Naive thymus-derived CD4-positive, alpha-beta T cell (primary cell): ENCODE measurements at places on chromosomes 12 and 14.

- H3K27me3 ChIP-seq = no peaks in the 10 kb centered on the region
- DNase-seq = peak; percentile 46
- H3K4me1 ChIP-seq = peaks cover 20% of the 10 kb centered on the region
- H3K36me3 ChIP-seq = no peaks in the 10 kb centered on the region
- no peak overlapping the region for H3K4me3 ChIP-seq
These were observed 6.2 kb upstream of the OAS1 start for GRCh38 chr12:112900298-112901145.

DNA sequence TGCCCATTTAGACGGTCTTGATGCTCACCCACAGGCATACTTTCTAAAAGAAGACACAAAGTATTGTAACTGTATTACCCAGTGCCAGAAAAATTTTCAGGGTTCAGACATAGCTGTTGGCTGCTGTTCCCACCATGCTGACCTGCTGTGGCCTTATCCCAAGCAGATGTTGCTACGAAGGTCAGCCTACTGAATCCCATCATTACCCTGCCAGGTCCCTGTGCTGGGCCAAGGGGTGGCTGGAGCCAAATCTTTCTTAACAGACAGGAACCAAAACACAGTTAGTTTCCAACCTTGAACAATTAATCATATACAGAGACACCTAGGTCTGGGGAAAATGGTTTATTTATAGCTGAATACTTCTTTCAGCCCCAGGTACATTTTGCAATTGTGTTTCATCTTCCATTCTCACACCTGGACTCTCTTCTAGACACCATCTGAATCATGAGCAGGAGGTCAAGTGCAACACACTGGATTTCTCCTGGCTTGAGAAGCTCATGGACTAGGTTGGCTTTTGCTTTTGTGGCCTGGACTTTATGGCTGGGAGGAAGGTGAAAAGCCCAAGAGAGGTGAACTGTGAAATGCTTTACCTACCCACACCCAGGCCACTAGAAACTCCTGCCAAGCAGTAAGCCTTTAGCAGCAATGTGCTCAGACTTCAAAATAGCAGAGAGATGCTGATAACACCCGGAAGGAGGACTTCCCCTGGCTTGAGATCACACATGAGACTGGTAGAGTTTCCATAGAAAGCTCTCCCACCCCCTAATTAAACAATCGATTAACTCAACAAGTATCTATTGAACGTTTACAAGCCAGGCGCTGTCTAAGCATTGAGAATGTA lies 150.1 kb downstream of the SUDS3 start:
- no peak for DNase-seq
- H3K27me3 ChIP-seq = no peaks in the 10 kb centered on the region
- H3K36me3 ChIP-seq = no peaks in the 10 kb centered on the region
- no peak overlapping the region for H3K27ac ChIP-seq

- H3K4me1 ChIP-seq = peaks cover 15% of the 10 kb centered on the region
- no peaks in the 10 kb centered on the region for H3K36me3 ChIP-seq
- no peak for DNase-seq
- no peaks in the 10 kb centered on the region for H3K27me3 ChIP-seq
- no peak overlapping the region for H3K4me3 ChIP-seq
- H3K27ac ChIP-seq = no peak overlapping the region
These were observed 53.5 kb downstream of the IRF2BPL start for GRCh38 chr14:76975051-76975450.

DNA sequence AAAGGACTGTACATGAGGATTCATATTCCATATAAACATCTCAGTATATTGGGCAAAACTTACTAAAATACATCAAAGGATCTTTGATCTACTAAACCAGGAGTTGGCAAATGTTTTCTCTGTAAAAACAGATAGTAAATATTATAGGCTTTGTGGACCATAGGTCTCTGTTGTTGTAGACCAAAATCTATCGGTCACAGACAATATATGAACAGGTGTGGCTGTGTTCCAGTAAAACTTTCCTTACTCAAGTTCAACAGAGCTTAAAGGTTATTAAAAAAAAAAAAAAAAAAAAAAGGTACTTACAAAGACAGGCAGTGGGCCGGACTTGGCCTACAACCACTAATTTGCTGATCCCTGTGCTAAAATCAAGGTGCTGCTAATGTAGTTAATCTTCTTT lies 40.3 kb downstream of the PAWR start:
- no peak for DNase-seq
- no peak overlapping the region for H3K4me3 ChIP-seq
- H3K4me1 ChIP-seq = no peaks in the 10 kb centered on the region
- H3K27ac ChIP-seq = no peak overlapping the region
- no peaks in the 10 kb centered on the region for H3K36me3 ChIP-seq
- H3K27me3 ChIP-seq = no peaks in the 10 kb centered on the region

DNA sequence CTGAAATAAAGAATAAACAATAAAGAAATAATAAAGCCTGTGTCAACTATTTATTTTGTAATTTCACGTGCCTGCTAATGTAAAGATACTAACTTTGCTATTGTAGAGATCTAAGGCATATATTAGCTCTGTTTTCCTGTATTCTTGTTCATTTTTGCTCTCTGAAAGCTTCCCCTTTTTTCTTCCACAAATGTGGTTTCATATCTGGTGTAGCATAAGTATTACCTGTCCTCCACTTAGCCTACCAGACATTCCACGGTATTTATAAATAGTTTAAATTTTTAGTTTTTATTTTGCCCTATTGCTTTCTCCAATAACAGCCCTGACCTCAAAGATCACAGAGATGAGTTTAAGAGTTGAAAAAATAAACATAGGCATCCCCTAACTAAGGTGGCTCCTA lies 92.6 kb upstream of the ATP2B1 start:
- no peak overlapping the region for H3K4me3 ChIP-seq
- DNase-seq = no peak
- no peaks in the 10 kb centered on the region for H3K4me1 ChIP-seq
- H3K27ac ChIP-seq = no peak overlapping the region
- H3K36me3 ChIP-seq = no peaks in the 10 kb centered on the region

- no peaks in the 10 kb centered on the region for H3K36me3 ChIP-seq
- peak; percentile 79 for DNase-seq
- no peak overlapping the region for H3K27ac ChIP-seq
- H3K4me1 ChIP-seq = peaks cover 26% of the 10 kb centered on the region
- no peaks in the 10 kb centered on the region for H3K27me3 ChIP-seq
These were observed 115.2 kb upstream of the PELI2 start for GRCh38 chr14:56002876-56003625.

- H3K27ac ChIP-seq = peak overlapping the region; percentile 63
- H3K27me3 ChIP-seq = no peaks in the 10 kb centered on the region
- no peak overlapping the region for H3K4me3 ChIP-seq
- H3K36me3 ChIP-seq = no peaks in the 10 kb centered on the region
- no peak for DNase-seq
- H3K4me1 ChIP-seq = peaks cover 61% of the 10 kb centered on the region
These were observed 47.4 kb downstream of the NIN start for GRCh38 chr14:50783563-50783962.
